ENCODE measurements at places on chromosomes 7 and 10. TPM values are rescaled to one million over a fixed set of nuclear protein-coding genes. Genes with fewer than 3 reads are reported as not detected.

ACTL6B gene
- not detected for total RNA-seq

PLAU gene
- total RNA-seq: 5.1 TPM

KLF14 gene
- 1.0 TPM for total RNA-seq

SEMA3A gene
- total RNA-seq: 44.4 TPM

NXPH1 gene
- not detected for total RNA-seq

PDZD7 gene
- total RNA-seq: 1.2 TPM

EPHA1 gene
- total RNA-seq: 23.2 TPM

ACSM6 gene
- total RNA-seq: not detected

TDRD1 gene
- not detected for total RNA-seq

- H3K4me1 ChIP-seq: no peaks in the 10 kb centered on the region
- no peak overlapping the region for H3K27ac ChIP-seq
- H3K36me3 ChIP-seq: peaks cover 3% of the 10 kb centered on the region
- no peak overlapping the region for H3K4me3 ChIP-seq
- no peaks in the 10 kb centered on the region for H3K27me3 ChIP-seq
Observed at GRCh38 chr7:151621961-151622360, 102.3 kb upstream of the RHEB start.

- peaks cover 40% of the 10 kb centered on the region for H3K4me1 ChIP-seq
Observed at GRCh38 chr7:28104811-28105210, 75.8 kb downstream of the JAZF1 start.

DNA sequence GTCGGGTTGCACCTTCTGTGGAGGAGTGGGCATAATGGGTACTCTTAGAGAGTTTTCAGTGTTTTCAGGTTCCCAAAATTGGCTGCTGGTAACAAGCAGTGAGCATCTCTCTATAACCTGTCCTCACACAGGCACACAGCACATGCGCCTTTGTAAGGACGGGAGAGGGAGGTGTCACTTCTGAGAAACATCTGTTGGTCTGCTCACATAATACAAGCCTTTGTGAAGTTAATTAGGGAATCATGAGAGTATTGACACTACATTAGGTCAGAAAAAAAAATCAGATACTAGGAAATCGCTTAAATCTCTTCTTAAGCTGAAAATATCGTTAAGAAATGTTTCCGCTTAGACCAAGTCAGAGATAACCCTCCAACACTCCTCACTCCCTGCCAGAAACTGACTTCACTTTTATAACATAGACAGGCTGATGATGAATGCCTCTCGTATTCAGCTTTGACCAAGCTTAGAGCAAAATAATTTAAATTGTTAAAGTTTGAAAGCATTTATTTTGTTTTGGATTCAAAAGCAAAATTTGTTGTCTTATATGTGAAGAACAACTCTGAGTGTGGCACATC lies 769.7 kb downstream of the TNS3 start:
- no peaks in the 10 kb centered on the region for H3K27me3 ChIP-seq
- no peak overlapping the region for H3K4me3 ChIP-seq
- H3K4me1 ChIP-seq: peaks cover 25% of the 10 kb centered on the region
- H3K27ac ChIP-seq: peak overlapping the region; percentile 45
- H3K36me3 ChIP-seq: peaks cover 4% of the 10 kb centered on the region

DNA sequence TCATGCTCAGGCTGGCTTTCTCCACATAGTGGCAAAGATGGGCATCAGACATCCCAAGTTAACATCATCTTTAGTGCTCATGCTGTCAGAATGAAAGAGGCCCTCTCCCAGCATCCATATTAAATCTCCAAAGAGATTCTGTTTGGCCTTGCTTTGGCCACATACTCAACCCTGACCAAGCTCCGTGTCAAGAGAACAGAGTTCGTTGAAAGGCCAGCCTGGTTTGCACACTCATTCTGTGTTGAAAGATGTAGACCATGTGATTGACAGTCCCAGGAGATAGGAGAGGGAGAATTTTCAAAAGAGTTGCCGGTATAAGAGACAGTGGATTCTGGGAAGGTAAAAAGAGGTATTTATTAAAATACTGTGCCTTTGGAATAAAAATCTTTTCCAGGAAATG lies 19.7 kb downstream of the MET start:
- no peak for DNase-seq
- H3K27ac ChIP-seq: no peak overlapping the region
- H3K27me3 ChIP-seq: no peaks in the 10 kb centered on the region
- H3K4me1 ChIP-seq: peaks cover 2% of the 10 kb centered on the region
- peaks cover 11% of the 10 kb centered on the region for H3K36me3 ChIP-seq

DNA sequence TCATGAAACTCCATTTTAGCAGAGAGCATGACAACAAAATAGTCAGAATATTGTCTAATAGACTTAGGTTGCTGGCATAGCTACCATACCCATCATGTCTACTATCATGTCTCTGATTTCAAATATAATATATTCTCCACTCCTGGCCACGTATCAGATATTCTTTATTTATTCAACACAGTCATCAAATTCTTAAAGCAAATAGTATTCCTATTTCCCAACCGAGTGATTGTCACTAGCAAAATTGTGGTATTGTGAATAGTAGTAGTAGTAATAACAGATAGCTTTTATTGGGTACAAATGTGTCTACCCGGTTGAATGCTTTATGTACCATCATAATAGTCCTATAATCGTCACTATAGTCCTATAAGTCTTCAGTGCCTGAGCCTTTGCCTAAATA lies 918.6 kb downstream of the KCNMA1 start:
- no peak for DNase-seq
- peaks cover 49% of the 10 kb centered on the region for H3K27me3 ChIP-seq
- no peaks in the 10 kb centered on the region for H3K4me1 ChIP-seq
- H3K4me3 ChIP-seq: no peak overlapping the region
- H3K36me3 ChIP-seq: no peaks in the 10 kb centered on the region

GRCh38 chr7:45080958-45081669 lies 7.7 kb downstream of the NACAD start:
- no peak overlapping the region for H3K27ac ChIP-seq
- peaks cover 5% of the 10 kb centered on the region for H3K36me3 ChIP-seq
- H3K4me1 ChIP-seq: peaks cover 2% of the 10 kb centered on the region
- no peaks in the 10 kb centered on the region for H3K27me3 ChIP-seq
- DNase-seq: no peak

- DNase-seq: no peak
- H3K27ac ChIP-seq: no peak overlapping the region
- no peaks in the 10 kb centered on the region for H3K36me3 ChIP-seq
Observed at GRCh38 chr7:72446591-72447462, 34.7 kb upstream of the CALN1 start.

- H3K27me3 ChIP-seq: no peaks in the 10 kb centered on the region
- no peak for DNase-seq
Observed at GRCh38 chr7:22157552-22157951, 199.4 kb downstream of the RAPGEF5 start.

- H3K4me1 ChIP-seq: peaks cover 3% of the 10 kb centered on the region
- H3K36me3 ChIP-seq: no peaks in the 10 kb centered on the region
- peak; percentile 68 for DNase-seq
- H3K4me3 ChIP-seq: no peak overlapping the region
- H3K27me3 ChIP-seq: no peaks in the 10 kb centered on the region
Observed at GRCh38 chr7:36473454-36474282, 84.0 kb downstream of the ANLN start.

GRCh38 chr10:28316696-28317095 lies 13.8 kb upstream of the MPP7 start:
- no peaks in the 10 kb centered on the region for H3K36me3 ChIP-seq
- H3K27me3 ChIP-seq: peaks cover 26% of the 10 kb centered on the region
- DNase-seq: no peak
- no peaks in the 10 kb centered on the region for H3K4me1 ChIP-seq

- no peaks in the 10 kb centered on the region for H3K27me3 ChIP-seq
- no peaks in the 10 kb centered on the region for H3K36me3 ChIP-seq
- H3K4me3 ChIP-seq: no peak overlapping the region
- DNase-seq: no peak
- no peak overlapping the region for H3K27ac ChIP-seq
Observed at GRCh38 chr7:48611993-48612392, 312.4 kb upstream of the CDC14C start.

DNA sequence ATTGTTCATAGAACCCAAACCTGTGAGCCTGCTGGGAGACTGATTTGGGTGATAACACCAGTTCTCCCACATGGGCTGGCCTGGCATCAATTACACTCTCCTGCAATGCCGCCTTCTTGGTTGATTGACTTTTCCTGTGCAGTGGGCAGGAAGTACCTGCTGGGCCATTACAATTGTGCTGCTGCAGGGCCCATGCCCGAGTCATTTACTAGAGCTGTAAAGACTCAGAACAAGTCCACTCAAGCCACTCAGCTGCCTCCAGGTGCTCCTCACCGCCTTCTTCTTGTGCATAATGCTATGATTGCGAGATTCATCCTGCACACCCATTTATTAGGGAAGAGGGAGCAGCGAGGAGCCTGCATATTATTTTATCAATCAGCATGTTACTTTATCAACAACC lies 264.0 kb downstream of the TCERG1L start:
- H3K27ac ChIP-seq: no peak overlapping the region
- no peaks in the 10 kb centered on the region for H3K4me1 ChIP-seq
- no peaks in the 10 kb centered on the region for H3K36me3 ChIP-seq
- peaks cover 47% of the 10 kb centered on the region for H3K27me3 ChIP-seq

- H3K36me3 ChIP-seq: no peaks in the 10 kb centered on the region
- H3K27me3 ChIP-seq: no peaks in the 10 kb centered on the region
- no peak for DNase-seq
- H3K4me1 ChIP-seq: peaks cover 9% of the 10 kb centered on the region
Observed at GRCh38 chr7:110977127-110977737, 113.7 kb upstream of the LRRN3 start.

DNA sequence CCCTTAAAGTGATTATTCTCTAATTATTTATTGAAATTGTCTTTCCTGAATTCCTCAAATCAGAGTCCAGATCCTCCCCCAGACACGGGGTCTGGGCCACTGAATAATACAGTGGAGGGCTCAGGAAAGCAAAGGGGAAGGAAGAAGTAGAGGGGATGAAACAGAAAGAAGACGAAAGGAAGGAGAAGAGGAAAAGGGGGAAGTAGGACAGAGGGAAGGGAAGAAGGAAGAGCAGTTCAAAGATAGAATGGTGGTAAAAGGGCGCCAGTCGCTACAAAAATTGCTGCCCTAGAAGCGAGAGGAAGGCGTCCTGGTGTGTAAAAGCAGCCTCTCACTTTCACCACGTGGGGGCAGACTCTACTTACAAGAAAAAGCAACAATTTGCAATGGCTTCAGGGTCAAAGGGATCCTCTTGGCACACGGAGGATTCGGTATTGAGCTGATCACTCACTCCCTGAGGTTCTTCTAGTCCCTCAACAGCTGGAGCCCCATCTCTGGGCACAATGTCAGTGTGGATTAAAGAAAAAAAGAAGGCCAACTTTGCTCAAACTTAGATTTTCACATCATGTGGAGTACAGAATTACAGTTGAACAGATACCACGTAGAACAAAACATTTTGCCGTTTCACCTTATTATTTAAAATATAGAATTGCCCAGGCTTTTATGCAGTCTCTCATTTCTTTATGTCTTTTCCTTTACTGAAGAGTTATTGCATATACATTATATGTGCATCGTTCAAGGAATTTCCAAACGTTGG lies 31.4 kb upstream of the NPVF start:
- peaks cover 33% of the 10 kb centered on the region for H3K4me1 ChIP-seq
- DNase-seq: no peak
- H3K36me3 ChIP-seq: no peaks in the 10 kb centered on the region
- peaks cover 3% of the 10 kb centered on the region for H3K27me3 ChIP-seq
- no peak overlapping the region for H3K27ac ChIP-seq
- no peak overlapping the region for H3K4me3 ChIP-seq

DNA sequence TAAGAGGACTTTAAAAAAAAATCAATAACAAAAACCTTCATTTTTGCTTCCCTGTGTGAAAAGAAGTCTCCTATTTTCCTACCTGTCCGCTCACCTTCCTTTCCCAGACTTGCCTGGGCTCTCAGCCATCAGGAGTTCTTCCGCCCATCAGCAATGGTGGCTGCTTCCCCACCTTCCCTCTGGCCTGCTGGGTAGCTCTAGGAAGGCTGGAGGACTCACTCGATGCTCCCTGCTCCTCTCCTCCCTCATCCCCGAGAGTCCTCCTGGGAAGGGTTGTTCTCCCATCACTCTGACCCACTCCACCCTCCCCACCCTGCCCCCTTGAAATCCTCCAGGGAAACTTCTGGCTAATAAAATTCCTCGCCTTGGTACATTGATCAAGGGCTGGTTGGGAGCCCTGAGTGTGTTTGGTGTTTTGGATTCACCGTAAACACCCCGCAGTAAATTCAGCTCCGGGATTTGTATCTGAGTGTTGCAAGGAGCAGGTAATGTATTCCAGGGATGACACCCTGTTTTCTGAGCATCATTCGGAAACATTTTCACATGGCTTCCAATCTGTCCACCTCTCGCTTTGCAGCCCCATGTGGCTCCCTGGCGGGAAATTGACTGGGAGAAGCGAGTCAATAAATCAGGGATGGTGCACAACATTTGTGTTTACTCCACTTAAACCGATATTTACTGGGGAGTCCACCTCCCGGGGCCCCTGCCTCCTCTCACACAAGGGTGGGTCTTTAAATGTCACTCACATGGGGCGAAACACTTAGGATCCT lies 126.4 kb upstream of the SDK1 start:
- H3K27ac ChIP-seq: no peak overlapping the region
- peaks cover 4% of the 10 kb centered on the region for H3K4me1 ChIP-seq
- no peaks in the 10 kb centered on the region for H3K36me3 ChIP-seq

GRCh38 chr10:114256008-114256765 lies 17.1 kb downstream of the VWA2 start:
- no peak overlapping the region for H3K4me3 ChIP-seq
- peaks cover 18% of the 10 kb centered on the region for H3K36me3 ChIP-seq
- peaks cover 6% of the 10 kb centered on the region for H3K27me3 ChIP-seq
- no peak overlapping the region for H3K27ac ChIP-seq

- H3K4me1 ChIP-seq: no peaks in the 10 kb centered on the region
- peaks cover 22% of the 10 kb centered on the region for H3K36me3 ChIP-seq
- H3K27ac ChIP-seq: no peak overlapping the region
- DNase-seq: no peak
Observed at GRCh38 chr10:130175074-130175473, 38.9 kb downstream of the GLRX3 start.

DNA sequence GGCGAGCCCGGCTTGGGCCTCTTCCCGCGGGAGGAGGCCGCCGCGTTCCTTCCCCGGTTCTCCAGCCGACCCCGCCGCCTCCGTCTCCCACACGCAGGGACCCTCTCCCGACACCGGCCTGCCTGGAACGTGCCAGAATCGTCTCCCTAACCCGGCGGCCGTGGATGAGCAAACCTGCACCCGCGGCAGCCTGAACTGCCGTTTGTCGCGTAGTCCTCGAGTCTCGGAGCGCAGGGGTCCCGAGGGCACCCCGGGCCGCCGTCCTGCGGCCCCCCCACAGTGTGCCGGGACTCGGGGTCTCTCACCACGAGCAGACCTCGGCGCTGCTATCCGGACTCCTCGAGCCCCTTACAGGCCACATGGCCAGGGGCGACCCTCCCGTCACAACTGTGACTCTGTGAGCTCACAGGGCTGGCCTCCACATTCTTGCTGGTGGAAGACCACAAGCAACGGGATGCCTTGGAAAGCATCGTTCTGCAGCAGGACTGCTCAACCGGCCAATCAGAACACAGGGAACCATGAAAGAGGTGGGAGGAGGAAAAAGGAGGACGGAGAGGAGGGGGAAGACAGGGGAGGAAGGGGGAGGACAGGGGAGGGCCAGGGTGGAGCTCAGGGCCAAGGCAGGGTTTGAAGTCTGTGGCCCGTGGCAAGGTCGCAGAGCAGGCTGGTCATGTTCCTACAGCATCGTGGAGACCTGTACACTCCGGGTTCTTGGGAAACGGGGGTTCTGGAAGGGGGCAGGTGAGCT lies 276.9 kb downstream of the DNAJB6 start:
- H3K27me3 ChIP-seq: peaks cover 42% of the 10 kb centered on the region
- no peak overlapping the region for H3K27ac ChIP-seq
- DNase-seq: no peak

Data from mesothelial cell of epicardium (in vitro differentiated cells).